ENCODE measurements at places on chromosomes 3 and 15.

DNA sequence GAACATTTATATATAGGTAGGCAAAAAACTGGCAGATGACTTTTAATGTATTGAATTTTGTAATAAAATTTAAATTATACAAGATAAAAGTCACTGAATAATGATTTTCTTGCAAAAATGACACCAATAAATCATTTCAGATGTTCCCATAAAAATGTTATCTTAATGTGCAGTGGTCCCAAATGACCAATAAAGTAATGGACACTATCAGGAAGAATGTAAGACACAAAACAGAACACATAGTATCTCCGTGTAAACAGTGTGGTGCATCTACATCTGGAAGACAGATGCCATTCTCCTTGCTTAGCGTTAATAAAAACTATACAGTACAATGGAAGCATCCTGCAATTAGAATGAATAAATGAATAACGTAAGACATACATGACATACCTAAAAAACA, 41.5 kb downstream of the FGF7 start:
- DNase-seq = no peak

DNA sequence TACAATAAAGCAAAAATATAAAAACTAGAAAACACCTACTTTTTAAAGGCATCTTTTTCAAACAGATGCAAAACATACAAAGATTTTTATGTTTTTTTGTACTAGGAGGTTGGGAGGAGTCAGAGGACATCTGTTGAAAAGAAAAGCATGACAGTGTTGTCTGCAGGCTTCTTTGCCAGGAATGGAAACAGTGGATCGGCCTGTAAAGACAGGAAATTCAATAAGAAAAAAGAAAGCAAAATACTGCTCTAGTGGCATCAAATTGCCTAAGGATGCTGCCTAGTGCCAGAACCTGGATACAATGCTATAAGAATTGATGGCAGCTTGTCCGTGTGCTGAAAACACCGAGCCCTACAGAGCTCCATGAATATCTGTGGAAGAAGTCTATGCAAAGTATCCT, 69.9 kb downstream of the TBC1D5 start:
- DNase-seq = no peak

- no peak for DNase-seq
Observed at GRCh38 chr15:65530318-65531111, at the start of gene HACD3. HACD3 (plus strand) TSS chr15:65530463; CDS start chr15:65530632, 169 bp downstream.

- DNase-seq = no peak
Observed at GRCh38 chr3:148880681-148881080, 15.6 kb downstream of the CPA3 start.

DNA sequence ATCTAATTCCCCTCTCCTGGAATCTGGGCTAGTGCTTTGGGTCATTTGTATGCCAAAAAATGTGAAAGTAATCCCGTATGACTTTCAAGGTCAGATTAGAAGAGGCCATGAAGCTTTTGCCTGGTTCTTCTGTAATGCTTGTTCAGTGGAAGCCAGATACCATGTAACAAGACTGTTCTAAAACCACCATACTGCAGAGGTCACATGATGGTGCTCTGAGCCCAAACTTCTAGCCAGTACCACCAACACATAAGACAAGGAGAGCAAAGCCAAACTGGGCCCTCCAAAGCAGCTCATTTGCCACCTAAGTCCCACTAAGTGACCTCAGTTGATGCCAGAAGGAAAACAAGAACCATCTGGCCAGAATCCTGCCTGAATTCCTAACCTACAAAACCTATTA, 64.3 kb upstream of the MELTF start:
- DNase-seq = no peak

DNA sequence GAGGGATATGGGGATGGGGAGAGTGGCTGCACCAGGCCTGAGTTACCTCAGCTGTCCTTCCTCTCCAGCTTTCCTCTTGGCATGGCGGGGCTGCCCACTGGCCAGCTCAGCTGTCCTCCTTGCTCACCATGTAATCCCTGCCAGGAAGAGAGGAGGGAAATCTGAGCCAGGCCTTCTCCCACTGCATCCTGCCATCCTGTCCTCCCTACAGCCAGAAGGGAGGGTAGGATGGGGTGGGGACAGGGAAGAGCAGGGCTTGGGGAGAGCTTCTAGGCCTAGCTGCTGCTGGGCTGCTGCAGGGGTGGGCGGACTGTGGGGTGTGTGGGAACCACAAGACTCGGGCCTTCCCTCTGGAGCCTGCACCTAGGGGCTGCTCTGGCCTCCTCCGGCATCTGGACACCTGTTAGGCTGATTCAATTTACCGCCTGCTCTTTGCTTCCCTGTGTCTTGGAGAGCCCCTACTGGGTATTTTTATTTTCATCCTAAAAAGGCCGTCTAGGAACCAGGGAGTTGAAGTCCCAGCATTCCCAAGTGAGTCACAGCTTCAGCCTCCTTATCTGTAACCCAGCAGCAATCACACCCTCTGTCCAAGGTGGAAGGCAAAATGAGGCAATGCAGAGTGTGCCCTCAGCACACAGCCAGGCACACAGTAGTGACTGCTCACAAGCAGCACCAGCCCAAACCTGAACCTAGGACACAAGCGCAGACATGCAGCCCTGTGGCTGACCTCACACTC, 13.1 kb upstream of the KY start:
- peak; percentile 11 for DNase-seq

DNA sequence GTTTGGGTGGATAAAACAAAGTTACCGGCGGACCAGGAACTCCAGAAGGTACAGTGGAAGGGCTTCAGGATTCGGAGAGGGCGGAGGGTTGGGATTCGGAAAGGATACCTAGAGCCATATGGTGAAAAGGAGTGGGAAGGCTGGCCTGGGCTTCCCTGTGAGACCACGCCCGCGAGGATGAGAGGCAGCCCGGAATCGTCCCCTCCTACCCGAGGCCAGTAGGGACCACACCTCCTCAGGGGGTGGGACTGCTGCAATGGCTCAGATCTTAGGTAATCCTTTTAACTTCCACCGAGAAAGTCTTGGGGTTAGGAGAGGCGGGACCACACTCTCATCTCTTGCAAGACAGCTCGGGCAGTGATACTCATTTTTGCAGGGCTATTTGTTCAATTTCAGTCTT, 511.3 kb downstream of the OCA2 start:
- DNase-seq = no peak

- DNase-seq = no peak
Observed at GRCh38 chr15:93719921-93720351, 511.4 kb upstream of the MCTP2 start.

DNA sequence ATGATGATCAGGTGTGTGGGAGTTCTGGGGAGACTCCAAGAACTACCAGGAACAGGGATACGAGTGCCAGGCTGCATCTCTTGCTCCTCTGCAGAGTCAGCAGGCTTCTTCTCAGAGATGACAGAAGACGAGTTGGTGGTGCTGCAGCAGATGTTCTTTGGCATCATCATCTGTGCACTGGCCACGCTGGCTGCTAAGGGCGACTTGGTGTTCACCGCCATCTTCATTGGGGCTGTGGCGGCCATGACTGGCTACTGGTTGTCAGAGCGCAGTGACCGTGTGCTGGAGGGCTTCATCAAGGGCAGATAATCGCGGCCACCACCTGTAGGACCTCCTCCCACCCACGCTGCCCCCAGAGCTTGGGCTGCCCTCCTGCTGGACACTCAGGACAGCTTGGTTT, 7.9 kb downstream of the PRRT3 start:
- no peak for DNase-seq

DNA sequence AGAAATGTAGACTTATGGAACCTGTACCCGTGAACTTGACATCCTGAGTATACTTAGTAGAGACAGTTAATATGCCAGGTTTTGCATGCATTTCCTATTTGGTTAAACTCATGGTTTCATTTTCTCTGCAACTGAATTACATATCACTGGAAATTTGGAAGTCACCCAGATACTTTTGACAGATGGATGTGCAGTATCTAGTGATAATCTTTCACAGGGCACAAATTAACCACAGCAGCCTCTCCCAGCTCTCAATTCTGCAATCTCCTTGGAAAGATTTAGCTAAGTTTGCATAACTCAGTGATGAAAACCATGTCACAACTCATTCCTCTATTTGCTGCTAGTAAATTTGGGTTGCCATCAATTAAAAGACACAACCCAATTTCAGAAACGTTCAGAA, 162.3 kb upstream of the TPM1 start:
- DNase-seq = no peak

DNA sequence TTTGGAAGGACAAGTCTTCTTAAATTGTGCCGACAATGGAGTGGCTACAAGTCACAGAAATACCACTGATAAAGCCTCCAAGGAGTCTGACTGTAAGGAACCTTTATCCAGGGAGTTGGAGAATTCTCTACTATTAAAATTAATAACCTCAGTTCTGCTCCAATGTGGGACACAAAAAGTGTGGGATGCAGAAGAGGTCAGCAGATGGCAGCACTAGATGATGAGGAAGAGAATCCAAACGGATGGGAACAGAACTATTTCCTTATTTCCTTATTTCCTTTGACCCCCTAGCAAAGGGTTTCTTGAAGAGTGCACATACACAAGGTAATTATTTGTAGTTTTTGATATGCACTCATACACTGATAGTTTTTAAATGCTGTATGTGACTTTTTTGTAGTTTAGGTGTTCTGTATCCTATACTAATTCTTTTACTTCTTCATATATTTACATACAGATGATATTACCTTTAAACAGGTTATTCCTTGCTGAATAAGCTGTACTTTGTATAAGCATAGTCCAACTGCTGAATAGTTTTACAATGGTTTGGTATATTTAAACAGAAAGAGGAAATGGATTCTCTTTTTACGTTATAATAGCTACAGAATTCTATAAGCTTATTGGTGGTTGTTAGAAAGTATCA, 25.6 kb upstream of the NLGN1 start:
- DNase-seq = peak; percentile 8

- DNase-seq = no peak
Observed at GRCh38 chr3:111979434-111980038, 710 bp downstream of the ABHD10 start.

DNA sequence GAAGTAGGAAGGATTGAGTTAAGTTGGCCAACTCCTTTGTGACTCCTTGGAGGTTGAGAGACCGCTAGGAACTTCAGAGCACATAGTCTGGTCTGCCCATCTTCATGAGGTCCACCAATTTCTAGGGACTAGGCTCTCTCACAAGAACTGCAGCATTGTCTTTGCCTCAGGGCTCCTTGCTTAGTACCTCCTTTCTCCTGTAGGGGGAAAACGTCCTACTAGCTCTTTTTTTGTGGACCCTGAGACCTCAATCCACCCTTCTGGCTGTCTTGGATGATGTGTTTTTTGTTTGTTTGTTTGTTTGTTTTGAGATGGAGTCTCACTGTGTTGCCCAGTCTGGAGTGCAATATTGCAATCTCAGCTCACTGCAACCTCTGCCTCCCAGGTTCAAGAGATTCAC, 21.6 kb downstream of the REC114 start:
- no peak for DNase-seq

- no peak for DNase-seq
Observed at GRCh38 chr15:94040541-94041248, 190.7 kb upstream of the MCTP2 start.

- DNase-seq = no peak
Observed at GRCh38 chr3:3372210-3372777, 192.8 kb upstream of the CRBN start.

DNA sequence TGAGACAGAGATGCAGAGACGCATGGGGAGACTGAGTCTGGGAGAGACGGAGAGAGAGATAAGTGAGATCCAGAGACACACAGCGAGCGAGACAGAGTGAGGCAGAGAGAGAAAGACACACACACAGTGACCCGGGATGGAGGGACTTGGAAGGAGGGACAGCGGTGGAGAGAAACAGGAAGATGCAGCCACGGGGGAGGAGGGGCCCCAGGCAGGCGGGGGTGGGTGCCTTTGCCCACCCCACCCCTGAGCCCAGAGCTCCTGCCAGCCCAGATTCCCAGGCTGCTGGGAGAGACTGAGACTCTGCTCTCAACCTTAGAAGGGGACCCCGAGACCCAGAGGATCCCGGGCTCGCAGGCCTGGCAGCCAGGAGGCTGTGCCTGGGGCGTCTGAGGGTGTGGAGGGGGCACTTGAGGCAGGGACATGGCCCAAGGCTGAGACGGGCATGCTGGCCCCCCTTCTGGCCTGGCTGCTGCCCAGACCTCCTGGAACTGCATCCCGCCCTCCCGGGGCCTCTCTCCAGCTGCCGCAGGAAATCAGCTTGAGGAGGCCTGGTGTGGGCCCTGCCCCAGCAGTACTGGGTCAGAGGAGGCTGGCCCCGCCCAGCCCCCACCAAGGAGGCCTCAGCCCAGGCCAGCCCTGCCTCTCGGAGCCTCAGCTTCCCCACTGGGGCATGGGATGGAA, 18.1 kb downstream of the H1-8 start:
- peak; percentile 10 for DNase-seq

DNA sequence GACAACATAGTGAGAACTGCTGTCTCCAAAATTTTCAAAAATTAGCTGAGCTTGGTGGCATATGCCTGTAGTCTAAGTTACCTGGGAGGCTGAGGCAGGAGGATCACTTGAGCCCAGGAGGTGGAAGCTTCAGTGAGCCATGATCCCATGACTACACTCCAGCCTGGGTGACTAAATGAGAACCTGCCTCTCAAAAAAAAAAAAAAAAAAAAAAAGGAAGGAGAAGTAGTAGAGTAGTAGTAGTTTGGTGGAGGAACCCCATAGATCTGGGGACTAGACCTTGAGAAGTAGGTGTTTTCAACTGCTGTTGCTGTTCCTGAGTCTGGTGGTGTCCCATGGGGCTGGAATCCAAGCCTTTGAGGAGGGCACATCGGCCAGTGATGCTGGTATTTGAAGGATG, 38.4 kb upstream of the UBE2E2 start:
- DNase-seq = no peak

DNA sequence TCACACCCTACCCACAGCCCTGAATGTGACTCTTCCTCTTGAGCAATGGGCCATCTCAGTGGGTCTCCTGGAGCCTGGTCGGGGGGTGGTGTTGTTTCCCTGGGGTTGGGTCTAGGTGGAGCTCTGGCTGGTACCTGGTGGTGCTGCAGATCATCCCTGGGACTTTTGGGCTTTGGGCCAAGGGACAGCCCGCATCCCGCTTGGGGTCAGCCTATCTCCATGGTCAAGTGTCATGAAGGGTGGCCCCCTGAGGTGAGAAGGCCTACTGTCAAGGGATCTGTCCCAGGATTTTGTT, 202.0 kb downstream of the UBE3A start:
- no peak for DNase-seq

- peak; percentile 89 for DNase-seq
Observed at GRCh38 chr3:37935756-37936666, 54.6 kb upstream of the VILL start.

- DNase-seq = peak; percentile 74
Observed at GRCh38 chr3:65030847-65031463, 343.2 kb upstream of the ADAMTS9 start.
